OCI-LY7 (cell line): ENCODE measurements at places on chromosomes 5 and 9. TPM values are rescaled to one million over a fixed set of nuclear protein-coding genes. Genes with fewer than 3 reads are reported as not detected.

DNA sequence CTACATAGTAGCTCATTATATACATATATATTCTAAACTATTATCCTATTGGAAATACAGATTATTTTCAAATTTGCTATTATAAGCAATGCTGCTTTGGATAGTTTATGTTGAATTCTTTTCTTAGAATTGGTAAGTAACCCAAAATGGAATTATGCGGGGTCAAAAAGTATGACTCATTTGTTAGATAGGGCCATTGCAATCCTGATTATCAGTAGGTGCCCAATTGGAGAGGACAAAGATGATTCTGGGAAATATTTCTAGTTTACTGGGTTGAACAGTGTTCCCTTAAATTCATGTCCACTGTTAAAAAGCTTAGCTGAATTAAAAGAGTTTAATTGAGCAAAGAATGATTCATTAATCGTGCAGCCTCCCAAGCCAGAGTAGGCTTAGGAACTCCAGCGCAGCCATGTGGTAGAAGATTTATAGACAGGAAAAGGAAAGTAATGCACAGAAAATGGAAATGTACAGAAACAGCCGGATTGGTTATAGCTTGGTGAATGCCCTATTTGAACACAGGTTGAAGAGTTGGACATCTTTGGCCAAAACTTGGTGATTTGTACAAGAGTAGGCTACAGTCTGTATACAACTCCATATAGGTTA, 81.8 kb downstream of the GDNF start:
- no peak for DNase-seq

GRCh38 chr5:166581826-166582225, 1709.6 kb upstream of the WWC1 start:
- DNase-seq: no peak

- no peak for DNase-seq
Measured at GRCh38 chr9:108060175-108060574, 570.6 kb upstream of the KLF4 start.

DNA sequence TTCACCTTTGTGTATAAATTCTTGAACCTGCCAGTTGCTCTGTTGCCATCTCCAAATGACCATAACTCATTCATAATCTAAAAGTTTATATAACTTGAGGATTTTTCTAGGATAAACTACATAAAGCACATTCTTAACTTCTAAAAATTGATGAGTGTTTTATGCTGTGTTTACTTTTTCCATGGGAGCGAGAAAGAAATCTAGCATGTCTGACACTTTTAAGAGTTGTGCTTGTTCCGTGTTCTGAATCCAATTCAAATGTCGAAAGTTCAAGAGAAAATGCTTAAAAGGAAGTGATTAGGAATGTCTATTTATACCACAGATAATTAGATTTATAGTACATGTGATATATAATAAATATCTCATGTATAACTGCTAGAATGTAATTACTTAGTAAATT, 154.4 kb downstream of the DEPDC1B start:
- DNase-seq: no peak

DNA sequence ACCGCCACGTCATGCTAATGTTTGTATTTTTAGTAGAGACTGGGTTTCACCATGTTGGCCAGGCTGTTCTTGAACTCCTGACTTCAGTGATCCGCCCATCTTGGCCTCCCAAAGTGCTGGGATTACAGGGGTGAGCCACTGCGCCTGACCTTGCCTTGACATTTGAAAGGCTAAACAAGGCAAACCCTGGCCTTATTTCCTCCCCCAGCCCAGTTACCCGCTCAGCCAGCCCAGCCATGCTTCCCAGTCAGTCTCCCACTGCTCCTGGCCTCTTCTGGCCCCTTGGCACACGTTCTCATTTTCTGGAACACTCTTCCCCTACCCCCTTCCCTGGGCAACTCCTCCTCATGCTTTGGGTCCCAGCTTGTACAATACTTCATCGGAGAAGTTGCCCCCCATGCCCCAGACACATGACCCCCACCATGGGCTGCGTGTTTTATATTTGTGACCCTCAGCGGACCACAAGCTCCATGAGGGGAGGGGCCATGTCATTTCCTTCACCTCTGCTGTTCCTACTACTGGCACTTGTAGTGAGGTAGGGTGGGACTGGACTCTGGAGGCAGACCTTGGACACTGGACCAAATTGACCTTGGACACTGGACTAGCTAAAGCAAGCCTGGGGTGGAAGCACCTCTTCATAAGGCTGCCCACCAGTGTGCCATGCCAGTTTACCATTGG, 94.4 kb upstream of the IER5L start:
- no peak for DNase-seq

DNA sequence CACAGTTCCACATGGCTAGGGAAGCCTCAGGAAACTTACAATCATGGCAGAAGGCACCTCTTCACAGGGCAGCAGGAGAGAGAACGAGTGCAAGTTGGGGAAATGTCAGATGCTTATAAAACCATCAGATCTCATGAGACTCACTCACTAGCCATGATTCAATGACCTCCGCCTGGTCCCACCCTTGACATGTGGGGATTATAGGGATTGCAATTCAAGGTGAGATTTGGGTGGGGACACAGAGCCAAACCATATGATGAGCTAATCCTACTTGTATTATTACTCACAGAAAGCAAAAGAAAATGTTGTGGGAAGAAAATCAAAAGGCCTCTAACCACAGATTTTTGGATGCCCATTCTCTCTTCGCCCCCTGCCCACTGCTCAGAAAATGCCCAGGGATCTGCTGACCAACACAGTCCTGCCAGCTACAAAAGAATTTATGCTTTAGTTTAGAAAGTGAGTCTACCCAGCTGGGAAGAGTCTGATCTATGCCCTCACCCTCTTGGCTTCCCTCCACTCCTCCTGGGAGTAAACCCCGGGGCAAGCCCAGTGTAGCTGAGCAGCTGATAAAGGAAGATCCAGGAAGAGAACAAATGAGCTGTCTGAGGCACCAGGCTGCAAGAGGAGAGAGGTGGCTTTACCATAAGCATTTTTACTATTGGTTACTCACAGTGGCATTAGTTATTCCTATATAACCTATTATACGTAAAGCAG, 53.1 kb downstream of the RNF130 start:
- DNase-seq: no peak

GRCh38 chr5:20575571-20575970, 587.6 kb upstream of the CDH18 start:
- DNase-seq: no peak

DNA sequence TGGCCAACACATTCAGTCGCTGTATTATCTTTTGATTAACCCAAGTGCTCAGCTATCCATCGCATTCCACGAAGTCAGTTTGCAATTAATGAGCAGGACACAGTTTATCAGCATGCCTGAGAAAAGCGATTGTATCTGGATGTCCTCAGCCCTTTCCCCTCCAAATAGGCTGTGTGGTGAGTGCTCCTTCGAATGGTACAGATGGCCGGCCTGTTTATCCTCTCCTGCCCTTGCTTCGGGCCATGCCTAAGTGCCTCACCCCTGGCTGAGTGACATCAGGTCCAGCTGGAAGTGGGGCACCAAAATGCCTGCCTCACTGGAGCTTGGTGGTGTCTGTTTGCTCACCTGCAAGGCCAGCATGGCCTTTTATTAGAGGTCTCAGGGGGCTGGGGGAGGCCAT, 317.3 kb downstream of the GADD45G start:
- DNase-seq: no peak

DNA sequence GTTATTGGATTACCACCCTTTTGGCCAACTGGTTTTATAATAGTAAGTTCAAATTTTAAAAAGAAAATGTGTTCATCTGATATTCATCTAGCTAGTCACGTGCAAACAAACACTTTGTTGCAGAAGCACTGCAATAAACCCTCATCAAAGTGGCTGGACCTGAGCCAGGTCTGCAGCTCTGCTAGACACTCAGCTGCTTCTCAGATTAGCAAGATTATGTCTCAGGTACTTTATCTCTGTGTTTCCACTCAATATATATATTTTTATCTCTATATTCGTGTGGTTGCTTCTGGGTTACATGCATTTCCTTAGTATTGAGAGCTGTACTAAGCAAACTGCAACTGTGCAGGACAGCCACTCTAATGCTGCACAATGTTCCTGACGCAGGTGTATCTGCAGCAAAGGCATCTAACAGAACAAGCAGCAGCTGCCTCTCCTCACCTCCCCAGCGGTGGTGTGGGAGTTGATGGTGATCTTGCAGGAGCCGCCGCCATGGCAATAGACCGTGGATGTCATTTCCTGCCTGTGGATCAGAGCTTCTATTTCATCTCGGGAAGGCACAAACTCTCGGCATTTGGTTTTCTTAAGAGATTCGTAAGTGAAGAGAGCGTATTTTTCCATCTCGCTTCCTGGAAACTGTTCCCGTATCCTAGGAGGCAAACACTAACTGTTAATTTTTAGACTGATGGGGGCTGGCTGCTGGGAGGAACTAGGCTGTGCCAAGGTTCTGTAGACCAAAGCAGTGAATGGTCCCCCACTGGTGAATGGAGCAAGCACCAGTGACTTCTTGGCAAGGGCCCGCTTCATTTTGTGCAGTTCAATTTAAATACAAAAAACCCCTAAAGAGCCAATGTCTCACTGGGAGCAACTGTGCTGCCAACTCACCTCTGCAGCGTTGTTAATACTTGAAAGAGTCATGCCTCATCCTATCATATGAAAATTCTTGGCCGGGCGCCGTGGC, 56.7 kb upstream of the RETREG1 start:
- DNase-seq: no peak

DNA sequence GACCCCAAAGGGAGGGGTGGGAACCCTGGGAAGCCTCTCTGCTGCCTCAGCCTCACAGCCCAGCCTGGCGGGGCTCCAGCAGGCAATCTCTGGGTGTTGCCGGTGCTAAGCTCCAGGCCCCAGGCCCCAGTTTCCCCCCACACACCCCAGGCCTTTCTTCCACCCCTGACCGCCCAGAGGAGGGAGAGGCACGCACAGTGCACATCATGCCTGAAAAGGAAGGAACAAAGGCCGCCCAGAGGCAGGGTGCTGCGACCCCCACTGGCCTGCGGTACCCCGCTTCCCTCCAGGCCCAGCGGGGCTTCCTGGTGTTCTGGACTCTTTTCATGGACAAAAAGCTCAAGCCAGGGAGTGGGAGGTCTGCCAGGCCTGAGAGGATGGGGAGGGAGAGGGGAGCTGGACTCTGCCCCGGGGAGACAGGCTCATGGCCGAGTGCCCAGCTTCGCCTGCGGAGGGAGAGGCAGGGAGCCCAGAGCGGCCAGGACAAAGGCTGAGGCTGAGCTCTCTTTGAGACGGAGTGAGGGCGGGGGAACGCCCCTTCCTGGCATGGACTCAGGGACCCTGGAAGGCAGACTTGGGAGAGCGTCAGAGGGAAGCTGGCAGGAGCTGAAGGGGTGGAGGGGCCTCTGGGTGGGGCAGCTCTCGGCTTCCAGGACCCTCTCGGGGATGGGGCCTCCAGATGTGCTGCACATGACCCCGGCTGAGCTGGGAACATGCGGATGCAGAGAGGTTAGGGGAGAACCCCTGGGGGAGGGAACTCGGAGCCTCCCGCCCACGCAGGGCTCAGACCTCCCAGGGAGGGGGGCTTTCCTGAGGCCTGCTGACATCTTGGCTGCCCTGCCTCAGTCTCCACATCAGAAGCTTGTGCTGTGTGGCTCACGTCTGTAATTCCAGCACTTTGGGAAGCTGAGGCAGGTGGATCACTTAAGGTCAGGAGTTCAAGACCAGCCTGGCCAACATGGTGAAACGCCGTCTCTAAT, 1.8 kb upstream of the ENTPD2 start:
- no peak for DNase-seq

- DNase-seq: no peak
Measured at GRCh38 chr9:135076143-135076875, 11.2 kb upstream of the OLFM1 start.

DNA sequence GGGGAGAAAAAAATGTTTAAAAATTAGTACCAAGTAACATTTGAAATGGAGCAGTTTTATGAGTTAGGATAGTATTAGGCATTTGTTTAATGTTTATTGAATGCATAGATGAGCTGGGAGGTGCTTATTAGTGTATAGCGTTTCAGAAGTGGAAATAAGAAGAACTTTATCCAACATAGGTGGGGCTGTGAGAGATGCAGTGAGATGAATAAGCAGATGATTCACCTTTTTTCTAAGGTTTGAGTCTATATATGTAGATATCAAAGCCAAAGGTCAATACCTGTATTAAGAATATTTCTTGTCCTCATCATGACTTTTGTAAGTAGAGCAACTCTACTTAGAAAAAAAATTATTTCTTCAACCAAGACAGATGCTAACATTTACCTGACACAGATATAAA, 54.6 kb upstream of the POU4F3 start:
- no peak for DNase-seq

DNA sequence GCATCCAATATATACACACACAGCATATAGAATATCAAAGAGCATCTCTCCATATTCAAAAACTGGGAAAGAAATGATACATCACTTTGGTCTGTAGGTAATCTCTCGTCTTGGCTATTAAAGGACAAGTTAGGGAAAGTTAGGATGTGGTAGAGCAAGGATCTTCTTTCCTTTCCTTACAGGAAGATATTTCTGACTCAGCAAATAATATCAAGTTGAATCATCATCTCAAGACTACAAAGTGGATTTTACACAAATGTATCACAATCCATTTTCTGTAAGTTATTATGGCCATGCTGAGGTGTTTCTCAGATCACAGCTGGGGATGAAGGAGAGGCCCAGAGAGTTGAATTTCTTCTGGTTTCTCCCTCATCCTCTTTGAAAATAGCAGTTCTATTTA, 651.7 kb upstream of the CCNG1 start:
- no peak for DNase-seq

- DNase-seq: no peak
Measured at GRCh38 chr5:53448851-53449250, 31.6 kb upstream of the FST start.

- no peak for DNase-seq
Measured at GRCh38 chr9:14061936-14062585, 251.9 kb downstream of the NFIB start.

DNA sequence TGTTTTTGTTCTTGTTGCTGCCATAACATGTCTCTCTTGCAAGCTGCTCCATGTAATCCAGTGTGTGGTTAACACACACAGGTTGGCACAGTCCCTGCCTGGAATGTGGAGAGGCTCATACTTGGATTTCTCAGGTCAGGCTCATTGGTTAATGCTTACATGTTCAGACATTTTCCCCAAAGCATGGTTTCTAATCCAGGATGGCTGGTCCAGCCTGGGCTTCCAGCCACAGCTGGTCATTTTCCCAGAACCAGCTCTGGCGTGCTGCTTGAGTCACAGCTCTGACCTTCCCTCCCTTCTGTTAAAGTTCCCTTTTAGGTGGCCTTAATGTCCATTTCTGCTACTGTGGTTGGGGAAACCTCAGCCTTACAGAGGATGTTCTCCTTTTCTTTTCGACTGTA, 294.3 kb downstream of the TAF11L14 start:
- DNase-seq: no peak

- no peak for DNase-seq
Measured at GRCh38 chr5:61183538-61183937, 21.3 kb upstream of the SMIM15 start.

The PPP1R2B gene
- not detected in 2 replicates for total RNA-seq

The PRDM9 gene
- not detected in 2 replicates for total RNA-seq

The ABCA2 gene
- total RNA-seq: 8.3 and 10.6 TPM in 2 replicates

The ARL14EPL gene
- not detected in 2 replicates for total RNA-seq

The NR2F1 gene
- total RNA-seq: not detected in 2 replicates

The C5orf58 gene
- total RNA-seq: not detected in 2 replicates

The PTGDS gene
- total RNA-seq: not detected in 2 replicates

The DCAF12 gene
- 70.5 and 83.5 TPM in 2 replicates for total RNA-seq

The ARL10 gene
- total RNA-seq: 0.04 and 0.06 TPM in 2 replicates

The IFNA4 gene
- not detected in 2 replicates for total RNA-seq

The PCDHGB6 gene
- 4.1 and 4.5 TPM in 2 replicates for total RNA-seq
